ENCODE measurements at places on chromosomes 5 and 9.

DNA sequence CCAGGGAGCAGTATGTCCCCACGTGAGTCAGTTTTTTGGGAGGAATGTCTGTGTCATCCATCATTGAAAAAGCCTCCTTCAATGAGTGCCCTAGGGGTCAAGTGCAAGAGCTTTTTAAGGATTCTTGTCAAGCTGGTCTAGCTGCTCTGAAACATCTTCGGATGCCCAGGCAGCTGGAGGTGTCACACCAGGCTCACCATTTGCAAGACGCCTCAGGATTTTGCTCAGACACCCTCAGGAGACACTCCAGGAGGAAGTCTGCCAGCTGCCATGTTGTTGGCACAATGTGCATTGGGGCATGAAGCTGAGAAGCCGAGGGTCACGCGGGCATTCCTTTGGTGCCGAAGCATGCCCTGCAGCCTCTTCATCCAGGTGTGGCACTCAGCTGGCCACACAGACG lies 111.1 kb upstream of the S1PR3 start:
- no peak for DNase-seq

DNA sequence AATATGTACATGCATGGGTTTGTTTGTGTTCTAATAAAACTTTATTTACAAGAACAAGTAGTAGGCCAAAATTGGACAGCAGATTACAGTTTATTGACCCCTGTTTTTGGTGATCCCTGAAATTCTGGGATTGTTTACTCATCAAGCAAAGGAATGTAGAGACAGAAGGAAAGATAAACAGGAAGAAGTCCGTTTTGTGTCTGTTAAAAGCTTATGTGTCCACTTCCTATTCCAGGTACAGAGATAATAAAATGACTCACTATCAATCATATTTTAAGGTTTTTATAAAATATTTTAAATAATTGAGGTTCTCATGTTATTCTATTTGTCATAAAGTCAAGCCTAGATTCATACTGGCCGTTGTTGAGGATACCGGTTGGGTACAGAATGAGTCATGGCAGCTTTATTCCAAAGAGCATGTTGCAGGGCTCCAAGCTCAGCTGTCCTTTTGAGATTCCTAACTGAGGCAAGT lies 214.9 kb upstream of the DAB2 start:
- no peak for DNase-seq

DNA sequence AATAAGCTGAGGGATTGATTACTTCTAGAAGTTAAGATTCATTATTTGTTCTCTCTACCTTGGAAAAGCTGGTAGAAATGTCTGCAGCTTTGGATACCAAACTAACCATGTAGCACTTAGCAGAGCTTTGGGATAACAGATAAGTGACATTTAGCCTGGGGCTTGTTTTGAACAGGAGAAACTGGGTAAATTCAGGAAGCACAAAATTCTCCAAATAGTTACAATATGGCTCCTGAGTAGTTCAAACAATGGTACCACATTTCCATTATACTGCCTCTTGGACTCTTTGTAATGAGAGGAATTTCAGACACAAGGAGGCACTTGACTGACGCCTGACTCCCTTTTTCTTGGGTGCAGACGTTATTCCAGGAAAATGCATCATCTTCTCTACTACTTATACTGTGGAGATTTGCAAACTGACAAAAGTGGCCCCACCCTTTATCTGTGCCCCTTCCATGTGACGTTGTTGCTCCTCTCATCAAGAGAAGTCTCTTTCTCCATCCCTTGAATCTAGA lies 22.5 kb downstream of the PRUNE2 start:
- DNase-seq: no peak

GRCh38 chr5:38434966-38435705 lies 121.3 kb downstream of the LIFR start:
- no peak for DNase-seq

DNA sequence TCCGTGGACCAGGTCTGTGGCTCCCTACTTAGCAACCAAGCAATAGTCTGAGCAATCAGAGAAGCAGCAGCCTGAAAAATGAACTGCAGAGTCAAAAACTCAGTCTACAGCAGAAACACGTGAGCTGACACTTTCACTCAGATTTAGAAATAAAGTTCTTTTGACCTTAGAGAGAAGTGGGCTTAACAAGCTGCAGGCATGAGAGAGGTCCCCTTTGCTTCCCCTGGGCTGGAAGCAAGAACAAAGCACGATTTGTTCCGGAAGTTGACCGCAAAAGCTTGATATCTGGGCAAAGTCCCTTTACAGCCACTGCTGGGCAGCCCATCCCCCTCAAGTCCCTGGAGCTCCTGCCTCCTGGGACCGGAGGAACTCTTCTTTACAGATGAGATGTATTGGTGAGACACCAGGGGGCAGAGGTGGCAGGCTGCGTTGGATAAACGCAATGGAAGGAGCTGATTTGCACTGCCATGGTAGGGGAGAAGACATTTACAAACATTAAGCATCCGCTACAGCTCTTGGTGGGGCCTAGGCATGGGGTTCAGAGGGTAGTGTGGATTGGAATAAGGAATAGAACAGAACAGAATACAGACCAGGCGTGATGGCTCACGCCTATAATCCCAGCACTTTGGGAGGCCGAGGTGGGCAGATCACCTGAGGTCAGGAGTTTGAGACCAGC lies 5.8 kb upstream of the SOWAHA start:
- no peak for DNase-seq

DNA sequence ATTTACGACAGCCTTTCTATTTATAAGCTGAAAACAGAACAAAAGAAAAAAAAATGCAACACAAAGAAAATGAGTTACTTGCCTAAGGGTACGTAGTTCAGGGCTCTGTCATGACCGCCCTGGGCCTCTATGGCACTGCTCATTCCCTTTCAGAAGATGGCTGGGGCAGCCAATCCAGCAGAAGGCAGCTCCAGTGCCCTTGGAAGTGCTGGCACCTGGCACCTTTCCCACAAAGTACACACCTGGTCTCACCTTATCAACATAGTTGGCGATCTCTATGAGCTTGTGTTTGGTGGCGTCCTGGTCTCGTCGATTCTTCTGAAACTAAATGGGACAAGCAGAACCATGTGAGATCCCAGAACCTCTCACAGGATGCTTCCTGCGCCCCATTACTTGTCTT lies 53.2 kb downstream of the NIPAL4 start:
- DNase-seq: no peak

DNA sequence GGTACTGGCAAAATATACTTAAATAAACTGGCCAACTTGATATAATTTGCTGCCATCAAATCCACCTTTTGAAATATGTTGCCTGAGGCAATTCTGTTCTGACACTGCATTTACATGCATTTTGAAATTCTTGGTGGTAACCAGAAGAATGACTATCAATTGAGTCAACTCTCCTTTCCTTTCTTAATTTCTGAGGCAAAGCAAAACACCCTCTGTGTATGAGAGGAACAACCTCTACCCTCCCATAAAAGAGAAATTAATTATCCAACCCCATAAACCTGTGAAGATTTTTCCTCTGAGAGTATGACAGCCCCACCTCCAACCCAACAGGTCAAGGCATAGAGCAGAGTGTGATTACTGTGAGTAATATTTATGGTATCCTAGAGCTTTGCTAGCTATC lies 286.8 kb downstream of the NR2F1-AS1 start:
- DNase-seq: no peak

- no peak for DNase-seq
Observed at GRCh38 chr9:91495450-91495849, 71.8 kb upstream of the NFIL3 start.

DNA sequence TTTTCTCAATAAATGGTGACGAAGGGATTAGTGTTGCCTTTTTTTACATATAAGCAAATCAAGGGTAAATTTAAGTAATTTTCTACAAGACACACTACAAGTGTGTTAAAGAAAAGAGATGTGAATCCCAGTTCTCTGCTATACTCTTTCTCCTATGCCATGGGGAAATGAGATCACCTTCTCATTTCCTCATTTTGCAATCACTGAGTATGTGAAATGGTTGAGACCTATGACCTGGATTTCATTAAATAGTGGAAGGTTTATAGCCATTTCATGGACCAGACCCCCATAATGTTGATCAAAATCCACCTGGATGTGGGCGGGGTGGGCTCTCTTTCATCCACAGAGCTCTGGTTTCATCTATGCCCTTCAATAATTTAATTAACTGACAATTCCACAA lies 66.9 kb upstream of the SLIT3 start:
- DNase-seq: no peak

- no peak for DNase-seq
Observed at GRCh38 chr9:2494562-2494961, 127.0 kb upstream of the VLDLR start.

GRCh38 chr5:1213508-1214162 lies 11.5 kb upstream of the SLC6A18 start:
- no peak for DNase-seq

DNA sequence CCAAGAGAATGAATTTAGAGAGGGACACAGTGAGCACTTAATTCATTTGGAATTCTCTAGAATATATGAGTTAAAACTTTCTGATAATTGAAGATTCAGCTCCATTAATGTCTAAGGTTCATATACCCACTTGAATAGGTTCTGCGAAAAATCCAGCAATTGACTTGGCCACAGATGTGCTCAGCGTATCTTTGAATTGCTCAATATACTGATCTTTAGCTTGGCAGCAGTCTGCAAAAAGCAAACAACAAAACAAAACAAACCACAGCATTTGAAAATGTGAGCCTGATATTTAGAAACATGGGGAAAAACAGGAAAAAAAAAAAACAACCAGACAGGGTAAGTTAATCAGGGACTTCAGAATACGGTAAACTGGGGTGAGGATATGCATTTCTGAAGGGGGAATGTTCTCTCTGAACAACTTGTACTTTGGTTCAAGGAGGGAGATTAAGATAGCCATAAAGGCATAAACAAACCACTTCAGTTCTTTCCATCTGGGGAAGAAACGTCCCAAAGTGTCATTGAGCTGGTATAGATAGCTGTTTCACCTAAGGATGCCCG lies 21.4 kb downstream of the AGXT2 start:
- no peak for DNase-seq

DNA sequence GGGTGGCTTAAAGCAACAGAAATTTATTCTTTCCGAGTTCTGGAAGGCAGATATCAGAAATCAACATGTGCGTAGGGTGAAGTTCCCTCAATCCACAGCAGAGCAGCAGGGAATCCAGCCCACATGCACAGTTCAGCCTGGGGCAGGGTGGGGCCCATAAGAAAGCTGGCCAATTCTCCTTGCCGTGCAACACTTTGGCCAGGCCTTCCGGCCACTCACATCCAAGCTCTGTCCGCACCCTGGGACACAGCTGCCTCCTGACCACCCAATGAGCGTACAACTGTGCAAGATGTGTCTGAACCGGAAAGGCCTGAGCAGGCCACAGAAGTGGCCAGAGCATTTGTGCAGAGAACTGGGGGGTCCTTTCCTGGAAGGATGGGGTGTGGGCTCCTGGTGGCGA lies 274.9 kb downstream of the GADD45G start:
- DNase-seq: no peak

GRCh38 chr5:124761010-124761409 lies 14.6 kb upstream of the ZNF608 start:
- no peak for DNase-seq

DNA sequence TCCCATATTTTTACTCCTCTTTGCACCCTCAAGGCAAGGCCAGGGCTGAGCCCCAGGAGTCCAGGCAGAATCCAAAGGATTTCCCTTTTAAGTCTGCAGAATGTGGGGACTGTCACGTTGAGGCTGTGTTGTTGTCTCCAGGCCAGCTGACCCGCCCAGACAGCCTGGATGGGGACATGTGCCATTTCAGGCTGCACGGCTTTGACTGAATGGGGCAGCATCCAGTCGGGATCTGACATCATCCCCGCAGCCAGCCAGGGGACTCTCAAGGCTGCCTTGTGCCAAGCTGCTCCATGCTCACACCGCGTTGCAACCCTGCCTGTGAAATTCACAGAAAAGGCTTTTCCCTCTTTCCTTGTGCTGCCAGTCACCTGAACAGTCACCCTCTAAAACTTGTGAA lies 2.2 kb upstream of the ZNF366 start:
- no peak for DNase-seq
